Activated naive CD8-positive, alpha-beta T cell treated with anti-CD3 and anti-CD28 coated beads, Interleukin-2, amount 50 U/mL, for 24 hours (primary cell): ENCODE measurements at places on chromosomes 12 and 14.

- DNase-seq, result no peak
These were observed 318.4 kb downstream of the SLC6A15 start for GRCh38 chr12:84594157-84594556.

DNA sequence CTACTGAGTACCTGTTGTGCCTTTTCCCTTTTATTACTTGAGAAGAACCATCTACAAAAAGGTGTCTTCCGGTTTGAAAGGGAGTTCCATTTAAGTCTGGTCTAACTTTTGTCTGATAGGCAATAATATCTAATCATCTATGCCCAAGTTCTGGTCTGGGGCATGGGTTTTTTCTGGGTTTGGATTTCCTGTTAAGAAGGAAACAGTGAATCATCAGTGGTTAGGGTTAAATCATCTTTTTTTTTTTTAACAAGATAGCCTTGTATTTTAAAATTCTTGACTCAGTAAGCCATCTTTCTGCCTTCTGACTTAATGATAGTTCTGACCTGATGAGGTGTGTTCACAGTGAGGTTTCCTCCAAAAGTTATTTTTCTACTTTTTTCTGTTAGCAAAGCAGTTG, 29.3 kb upstream of the CPNE8 start:
- DNase-seq, result no peak

DNA sequence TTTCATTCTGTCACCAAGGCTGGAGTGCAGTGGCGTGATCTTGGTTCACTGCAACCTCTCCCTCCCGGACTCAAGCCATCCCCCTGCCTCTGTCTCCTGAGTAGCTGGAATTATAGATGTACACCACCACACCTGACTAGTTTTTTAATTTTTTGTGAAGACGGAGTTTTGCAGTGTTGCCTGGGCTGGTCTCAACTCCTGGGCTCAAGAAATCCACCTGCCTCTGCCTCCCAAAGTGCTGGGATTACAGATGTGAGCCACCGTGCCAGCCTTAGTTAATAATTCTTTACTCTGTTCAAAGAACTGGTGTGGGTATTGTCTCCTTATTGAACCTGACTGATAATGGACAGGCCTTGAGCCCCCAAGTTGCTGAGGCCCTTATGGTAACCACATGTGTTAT, 10.4 kb upstream of the KRT7 start:
- no peak for DNase-seq

- DNase-seq, result no peak
These were observed 48.3 kb downstream of the TMCC3 start for GRCh38 chr12:94602024-94602423.

DNA sequence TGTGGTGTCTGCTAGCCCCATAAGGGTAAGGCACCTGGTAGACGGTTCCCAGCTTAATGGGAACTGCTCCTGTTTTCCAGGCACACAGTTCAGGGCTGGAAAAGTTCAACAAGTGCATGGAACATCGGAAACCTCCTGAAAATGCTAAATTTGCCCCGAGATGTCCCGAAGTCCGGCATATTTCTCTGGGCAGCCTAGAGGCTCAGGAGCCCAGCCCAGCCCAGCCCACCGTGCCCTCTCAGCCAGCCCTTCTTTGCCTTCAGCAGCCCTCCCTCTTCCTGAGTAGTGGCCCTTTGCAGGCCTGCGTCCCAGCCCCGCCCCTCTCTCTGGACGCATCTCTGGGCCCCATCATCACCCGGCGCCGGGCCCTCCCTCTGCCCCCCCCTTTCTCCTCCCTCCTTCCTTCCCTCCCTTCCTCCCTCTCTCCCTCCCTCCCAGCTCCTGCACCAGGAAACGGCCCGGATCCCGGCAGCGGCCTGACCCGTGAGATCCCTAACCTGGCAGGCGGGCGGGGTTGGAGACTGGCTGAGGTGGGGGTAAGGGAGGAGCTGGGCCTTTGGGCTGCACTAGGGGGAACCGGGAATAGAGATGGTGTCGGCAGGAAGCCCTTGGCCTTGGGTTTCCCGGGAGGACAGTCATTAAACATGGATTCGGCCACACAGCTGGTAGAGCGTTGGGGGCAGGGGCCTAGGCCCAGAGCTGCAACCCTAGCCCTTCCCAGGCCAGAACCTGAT, at the start of gene BCL2L2:
TSS of gene BCL2L2 (plus strand) at position 422 of the 734 bp plus-strand sequence. CDS start 935 bp downstream, outside the sequence.
- DNase-seq, result peak; percentile 40

DNA sequence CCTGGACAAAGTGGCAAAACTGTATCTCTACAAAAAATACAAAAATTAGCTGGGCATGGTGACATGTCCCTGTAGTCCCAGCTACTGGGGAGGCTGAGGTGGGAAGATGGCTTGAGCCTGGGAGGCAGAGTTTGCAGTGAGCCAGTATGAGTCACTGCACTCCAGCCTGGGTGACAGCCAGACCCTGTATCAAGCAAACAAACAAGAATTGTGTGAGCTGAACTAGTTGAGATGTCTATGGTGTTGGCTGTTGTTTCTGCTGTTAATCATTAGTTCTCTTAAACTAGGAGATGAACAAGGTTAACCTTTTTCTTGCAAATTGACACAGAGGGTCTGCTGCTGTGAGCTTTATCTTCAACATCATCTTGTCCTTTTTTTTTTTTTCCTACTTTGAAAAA, 23.6 kb downstream of the RASSF3 start:
- DNase-seq, result no peak

DNA sequence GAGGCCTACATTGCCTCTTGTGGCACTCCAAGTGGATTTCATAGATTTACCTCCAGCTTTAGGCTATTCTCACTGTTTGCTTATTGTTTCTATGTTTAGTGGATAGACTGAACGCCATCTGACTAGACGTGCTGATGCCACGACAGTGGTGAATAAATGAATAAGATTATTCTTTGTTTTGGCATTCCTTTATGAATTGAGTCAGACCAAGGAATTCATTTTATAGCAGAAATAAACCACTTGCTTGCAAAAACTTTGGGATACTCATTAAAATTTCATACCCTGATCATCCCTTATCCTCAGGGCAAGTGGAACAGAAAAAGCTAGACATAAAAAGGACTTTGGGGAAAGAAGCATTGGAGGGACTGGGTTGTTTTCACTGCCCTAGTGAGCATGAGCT, 71.7 kb upstream of the FERMT2 start:
- no peak for DNase-seq
